ENCODE measurements at places on chromosomes 2 and 18.

- no peak for DNase-seq
Measured at GRCh38 chr18:22152093-22152492, 17.3 kb upstream of the GATA6 start.

DNA sequence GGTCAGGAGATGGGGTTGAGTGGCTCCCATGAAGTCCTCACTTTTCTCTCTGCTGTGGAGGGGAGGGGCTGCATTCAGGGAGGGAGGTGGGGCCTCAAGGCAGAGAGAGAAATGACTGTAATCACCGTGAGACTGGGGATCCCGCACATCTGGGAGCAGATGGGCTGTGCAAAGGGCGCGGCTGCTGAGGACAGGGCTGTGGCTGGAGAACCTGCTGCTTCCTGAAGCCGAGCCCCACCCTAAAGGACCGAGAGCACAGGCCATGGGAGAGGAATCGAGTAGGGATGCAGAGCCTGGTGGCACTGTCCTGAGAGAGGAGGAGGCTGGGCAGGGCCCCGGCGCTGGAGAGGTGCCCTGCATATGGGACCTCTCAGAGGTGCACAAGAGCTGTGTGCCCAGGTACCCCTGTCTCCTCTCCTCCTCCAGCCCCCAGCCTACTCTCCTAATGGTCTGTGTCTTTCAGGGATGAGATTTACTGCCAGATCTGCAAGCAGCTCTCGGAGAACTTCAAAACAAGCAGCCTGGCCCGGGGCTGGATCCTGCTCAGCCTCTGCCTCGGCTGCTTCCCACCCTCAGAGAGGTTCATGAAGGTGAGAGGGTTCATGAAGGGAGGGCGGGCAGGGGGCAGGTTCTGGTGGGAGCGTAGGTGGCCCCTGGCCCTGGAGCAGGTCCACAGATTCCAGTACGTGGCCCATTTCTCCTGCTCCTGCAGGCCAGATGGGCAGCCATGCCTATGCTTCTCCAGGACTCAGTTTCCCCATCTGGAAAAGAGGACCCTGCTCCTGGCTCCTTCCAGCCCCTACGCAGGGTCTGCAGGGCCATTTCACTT is 25.9 kb upstream of the GPR17 start:
- no peak for DNase-seq

DNA sequence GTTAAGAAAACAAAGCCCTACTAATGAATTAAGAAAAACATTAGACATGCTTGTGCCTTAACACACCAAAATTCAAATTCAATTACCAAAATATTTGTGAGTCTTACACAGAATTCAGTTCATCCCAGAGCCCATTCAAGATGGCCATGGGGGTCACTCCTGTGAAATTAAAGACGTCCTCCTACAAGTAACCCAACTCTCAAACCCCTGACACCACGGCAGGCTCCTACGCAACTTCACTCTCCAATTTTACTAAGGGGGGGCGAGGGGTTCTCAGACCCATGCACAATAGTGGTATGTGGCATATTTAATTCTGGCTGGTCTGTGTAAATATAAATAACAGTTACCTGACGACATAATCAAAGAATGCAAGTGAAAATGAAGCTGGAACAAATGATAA is 5.0 kb downstream of the ZNF516 start:
- no peak for DNase-seq

DNA sequence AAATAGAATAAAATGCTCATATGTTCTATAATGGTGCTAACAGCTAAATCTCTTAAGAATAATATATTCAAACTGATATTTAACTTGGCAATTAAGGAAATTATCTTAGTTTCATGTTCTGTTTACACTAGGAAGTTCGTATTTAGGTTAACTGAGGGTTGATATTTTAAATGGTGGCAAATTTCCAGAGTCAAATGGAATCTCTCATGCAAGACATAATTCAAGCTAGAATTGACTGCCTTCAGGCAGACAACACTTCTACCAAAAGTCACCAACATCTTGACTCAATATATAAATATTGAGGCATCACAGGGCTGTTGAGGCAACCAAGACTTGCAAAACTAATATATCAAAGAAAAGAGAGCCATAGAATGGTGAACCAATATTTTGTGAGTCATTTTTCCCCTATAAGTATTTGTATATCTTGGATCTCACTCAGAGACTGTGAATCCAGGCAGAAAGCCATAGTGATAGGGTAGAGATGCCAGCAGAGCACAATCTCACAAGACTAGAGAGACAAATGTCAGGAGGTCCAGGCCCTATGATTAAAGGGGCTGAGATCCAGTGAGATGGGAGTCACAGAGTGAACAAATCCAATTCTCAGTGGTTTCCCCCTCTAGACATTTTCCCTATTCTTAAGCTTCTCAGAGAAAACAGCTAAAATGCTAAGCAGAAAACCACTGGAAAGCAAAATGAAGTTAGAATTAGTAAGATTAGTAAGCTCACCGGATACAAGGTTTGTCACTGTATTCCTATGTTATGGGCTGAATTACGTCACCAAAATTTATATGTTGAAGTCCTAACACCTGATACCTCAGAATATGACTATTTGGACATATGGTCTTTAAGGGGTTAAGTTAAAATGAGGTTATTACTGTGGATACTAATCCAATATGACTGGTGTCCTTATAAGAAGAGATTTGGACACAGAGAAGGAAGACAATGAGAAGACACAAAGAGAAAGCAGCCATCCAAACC is 358.2 kb upstream of the UBE2E3 start:
- no peak for DNase-seq

GRCh38 chr2:239235311-239235710 is 165.5 kb downstream of the HDAC4 start:
- DNase-seq: no peak

DNA sequence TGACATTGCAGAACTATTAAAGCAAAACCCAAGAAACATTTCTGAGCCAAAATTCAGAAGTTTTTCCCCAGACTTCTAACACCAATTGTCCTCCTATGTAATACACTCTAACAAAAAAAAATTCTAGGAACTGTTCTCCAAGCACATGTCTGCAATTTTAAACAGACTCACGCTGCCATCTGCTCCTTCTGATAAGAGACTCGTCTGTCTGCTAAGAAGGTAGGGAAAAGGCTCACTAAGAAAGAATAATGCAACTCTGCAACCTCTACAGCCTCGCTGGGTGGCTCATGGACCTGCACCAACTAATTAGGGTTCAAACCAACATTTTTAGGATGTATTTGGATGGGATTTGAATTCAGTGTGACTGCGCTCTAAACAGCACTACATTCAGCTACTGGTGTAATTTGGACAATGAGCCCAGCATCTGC is 366.5 kb downstream of the DSC3 start:
- no peak for DNase-seq

DNA sequence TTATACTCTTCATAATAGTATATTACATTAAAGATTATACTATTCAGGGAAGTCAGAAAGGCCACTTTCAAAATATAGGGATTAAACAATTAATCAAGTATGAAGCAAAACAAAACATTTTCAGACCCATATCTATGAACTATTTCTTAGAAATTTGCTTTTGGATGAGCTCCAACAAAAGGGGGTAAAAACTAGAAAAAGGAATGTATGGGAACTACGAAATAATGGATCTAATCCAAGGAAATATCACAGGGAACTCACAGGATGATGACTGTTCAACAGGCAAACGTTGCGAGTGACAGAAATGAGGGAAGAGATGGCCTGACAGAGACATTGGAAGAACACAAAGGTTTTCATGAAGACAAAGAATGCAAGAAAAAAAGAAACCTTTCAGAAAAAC is 27.9 kb downstream of the G6PC2 start:
- no peak for DNase-seq

- no peak for DNase-seq
Measured at GRCh38 chr2:10971888-10972260, 60.1 kb downstream of the KCNF1 start.

DNA sequence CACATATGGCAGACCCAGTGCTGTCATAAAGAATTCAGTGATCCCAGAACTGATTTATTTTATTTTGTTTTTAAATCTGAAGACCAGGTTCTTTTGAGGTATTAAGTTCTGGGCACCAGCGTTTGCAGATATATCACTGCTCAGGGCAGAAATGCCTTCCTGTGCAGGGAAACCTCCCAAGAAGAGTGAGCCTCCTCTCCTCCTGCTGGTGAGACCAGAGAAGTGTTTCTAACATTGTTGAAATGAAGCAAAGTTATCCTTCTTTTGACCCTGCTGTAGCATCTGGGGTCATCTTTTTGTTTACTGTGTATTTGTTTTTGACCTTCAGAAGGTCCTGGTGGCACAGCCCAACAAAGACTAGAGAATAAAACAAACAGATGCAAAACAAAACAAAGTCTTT is 94.0 kb downstream of the AQP4 start:
- no peak for DNase-seq

- DNase-seq: no peak
Measured at GRCh38 chr2:141554810-141555209, 576.0 kb downstream of the LRP1B start.

DNA sequence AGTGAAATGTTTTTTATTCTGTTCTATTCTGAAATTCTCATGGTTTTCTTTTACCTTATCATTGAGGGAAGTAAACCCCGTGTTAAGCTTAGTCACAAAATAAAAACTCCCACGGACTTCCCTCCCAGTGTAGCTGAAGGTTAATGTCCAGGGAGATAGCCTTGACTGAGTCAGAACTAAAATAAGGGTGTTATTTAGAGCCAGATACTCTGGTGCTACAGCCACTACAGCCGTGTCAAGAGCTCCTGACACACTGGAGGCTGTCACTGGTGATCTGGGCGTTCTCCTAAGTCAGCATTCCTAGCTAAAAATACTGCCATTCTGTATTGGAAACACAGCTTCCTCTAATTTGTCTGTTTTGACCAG is 82.0 kb upstream of the RANBP2 start:
- no peak for DNase-seq

DNA sequence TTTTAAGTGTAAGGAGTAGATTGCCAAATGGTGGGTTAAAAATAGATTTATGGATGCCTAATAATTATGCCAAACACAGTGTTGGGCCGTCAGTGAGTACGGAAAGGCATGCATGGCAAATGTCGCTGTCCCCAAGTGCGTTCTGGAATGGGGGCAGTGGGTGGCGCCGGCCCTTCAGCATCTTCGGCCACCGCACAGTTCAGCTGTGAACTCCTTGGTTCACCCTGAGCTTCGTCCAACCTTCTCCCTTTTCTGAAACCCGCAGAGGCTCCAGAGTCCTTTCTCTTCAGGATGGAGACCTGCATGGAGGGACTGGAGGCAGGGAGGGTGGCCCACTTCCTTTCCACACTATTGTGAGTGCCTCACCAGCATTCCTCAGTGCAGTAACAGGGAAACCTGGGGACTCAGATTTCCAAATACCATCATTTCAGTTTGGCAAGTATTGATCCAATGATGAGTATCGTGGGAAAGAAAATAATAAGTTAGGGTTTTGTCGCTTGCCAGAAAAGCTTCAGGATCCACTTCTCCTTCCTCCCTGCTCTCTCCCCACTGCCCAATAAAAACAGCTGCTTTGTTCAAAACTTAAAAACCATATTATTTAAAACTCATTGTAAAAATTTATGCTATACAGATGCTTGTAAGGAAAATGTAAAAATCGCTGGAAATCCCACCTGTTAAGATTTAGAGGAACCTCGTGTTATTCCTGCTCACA is 74.6 kb upstream of the TXNDC2 start:
- DNase-seq: no peak

- DNase-seq: no peak
Measured at GRCh38 chr18:35110554-35111485, 69.6 kb downstream of the MAPRE2 start.

GRCh38 chr2:101473911-101474701 is 806 bp downstream of the RFX8 start:
- DNase-seq: no peak

DNA sequence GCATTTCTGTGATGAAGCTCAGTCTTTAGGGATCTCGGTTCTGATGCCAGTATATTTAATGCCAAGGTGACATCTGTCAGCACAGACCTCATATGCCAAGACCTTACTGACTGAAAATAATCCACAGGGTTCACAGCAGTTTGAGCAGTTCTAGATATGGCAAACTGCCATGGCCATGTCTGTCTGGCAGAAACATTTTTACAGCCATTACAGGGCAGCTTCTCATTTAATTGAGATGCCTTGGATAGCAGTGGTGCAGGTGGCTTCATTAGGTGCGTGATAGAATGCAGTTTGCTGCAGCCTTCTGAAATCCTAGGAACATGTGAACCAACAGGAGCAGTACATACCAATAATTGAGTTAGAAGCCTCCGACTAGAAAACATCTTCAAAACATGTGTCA is 510.6 kb downstream of the XIRP2 start:
- DNase-seq: no peak

GRCh38 chr2:195490319-195490718 is 166.7 kb upstream of the SLC39A10 start:
- no peak for DNase-seq

GRCh38 chr2:64315291-64315960 is 138.5 kb upstream of the LGALSL start:
- DNase-seq: no peak

- no peak for DNase-seq
Measured at GRCh38 chr18:34562252-34562870, 147.7 kb upstream of the DTNA start.

DNA sequence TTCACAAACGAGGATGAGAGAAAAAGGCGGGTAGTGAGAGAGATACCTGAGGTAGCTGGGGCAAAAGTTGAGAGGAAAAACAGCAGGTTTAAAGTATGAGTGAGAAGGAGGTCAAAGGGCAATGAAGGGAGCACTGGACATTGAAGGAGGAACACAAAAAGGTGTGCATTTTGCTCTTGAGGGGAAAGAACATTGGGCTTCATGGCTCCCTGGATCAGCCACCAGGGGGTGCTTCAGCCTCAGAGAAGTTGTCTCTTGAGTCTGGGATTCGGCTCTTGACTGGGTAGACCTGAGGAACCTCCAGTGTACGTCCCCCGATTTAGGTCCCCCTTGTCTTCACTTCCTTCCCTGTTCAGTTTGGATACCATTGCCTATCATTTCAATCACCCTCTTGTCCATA is 128.5 kb downstream of the RAPGEF4 start:
- no peak for DNase-seq

DNA sequence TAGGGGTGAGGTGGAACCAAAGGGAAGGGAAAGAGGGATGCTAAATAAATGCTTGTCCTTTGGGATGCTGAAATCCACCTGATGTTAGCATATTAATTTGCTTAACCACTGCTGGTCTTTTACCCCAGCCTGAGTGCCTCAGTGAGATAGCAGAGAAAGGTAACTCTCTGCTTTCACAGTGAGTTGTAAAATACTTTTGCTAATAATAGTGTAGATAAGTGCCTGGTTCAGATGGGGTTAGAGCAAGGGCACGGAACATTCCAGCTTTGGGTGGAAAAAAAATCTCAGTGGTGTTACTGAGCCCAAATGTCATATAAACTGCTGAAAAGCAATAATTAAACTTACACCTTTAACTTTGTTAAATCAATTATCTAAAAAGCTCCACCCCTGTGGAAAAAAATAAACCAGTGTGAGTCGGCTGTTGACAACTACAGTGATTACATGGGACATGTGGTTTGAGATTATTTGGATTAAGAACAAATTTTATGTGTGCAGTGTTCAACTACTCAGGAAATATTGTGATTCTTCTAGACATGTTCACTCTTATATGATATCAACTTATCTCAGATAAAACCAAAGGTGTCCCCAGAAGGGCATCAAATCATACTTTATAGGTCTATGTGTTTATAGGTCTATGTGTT is 21.1 kb upstream of the RND3 start:
- DNase-seq: no peak

All from stimulated activated CD8-positive, alpha-beta memory T cell treated with anti-CD3 and anti-CD28 coated beads, Interleukin-4, amount 100 ng/mL, for 1 hour (primary cell).